ENCODE measurements at places on chromosomes 6 and 20. TPM values are rescaled to one million over a fixed set of nuclear protein-coding genes. Genes with fewer than 3 reads are reported as not detected.

- DNase-seq: no peak
These were observed 80.7 kb downstream of the RREB1 start for GRCh38 chr6:7188492-7188891.

DNA sequence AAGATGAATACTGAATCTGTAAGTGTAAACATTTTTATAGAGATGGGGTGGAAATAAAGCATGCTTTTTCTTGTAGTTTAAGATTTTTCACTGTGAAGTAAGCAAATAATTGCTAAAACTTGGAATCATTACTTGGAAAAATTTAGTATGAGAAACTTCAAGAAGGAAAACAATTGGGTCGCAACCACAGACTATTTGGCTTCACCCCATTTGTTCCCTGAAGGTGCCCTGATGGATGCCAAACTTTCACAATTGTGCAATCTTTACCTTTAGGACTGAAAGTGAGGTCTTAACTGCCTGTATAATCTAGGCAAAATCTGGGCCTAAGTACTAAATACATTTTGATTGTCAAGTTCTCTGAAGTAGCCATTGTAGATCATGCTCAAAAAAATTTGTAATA, 330.1 kb downstream of the HDGFL1 start:
- DNase-seq: no peak

GRCh38 chr6:5395719-5396118, 134.4 kb downstream of the FARS2 start:
- no peak for DNase-seq

DNA sequence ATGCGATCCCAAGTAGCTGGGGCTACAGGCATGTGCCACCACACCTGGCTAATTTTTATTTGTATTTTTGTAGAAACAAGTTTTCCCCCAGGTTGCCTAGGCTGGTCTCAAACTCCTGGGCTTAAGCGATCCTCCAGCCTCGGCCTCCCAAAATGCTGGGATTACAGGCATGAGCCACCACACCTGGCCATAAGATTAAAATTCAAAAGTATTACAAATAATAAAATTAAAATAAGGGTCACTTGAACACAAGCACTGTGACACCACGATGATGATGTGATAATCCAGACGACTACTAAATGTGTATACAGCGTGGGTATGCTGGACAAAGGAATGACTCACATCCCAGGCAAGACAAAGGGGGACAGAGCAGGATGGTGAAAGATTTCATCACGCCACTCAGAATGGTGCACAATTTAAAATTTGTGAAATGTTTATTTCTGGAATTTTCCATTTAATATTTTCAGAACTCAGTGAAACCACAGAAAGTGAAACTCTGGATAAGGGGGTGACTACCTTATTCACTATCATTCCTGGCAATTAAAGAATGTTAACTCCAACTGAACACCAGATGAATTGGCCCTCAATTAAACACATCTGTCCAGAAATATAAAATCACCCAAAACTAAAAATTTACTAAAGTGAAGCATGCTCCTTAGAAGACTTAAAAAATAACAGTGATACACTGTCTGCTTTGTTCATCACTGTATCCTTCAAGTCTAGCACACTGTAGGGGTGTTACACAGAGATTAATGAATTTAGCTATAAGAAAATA, 13.1 kb downstream of the B4GALT5 start:
- no peak for DNase-seq

DNA sequence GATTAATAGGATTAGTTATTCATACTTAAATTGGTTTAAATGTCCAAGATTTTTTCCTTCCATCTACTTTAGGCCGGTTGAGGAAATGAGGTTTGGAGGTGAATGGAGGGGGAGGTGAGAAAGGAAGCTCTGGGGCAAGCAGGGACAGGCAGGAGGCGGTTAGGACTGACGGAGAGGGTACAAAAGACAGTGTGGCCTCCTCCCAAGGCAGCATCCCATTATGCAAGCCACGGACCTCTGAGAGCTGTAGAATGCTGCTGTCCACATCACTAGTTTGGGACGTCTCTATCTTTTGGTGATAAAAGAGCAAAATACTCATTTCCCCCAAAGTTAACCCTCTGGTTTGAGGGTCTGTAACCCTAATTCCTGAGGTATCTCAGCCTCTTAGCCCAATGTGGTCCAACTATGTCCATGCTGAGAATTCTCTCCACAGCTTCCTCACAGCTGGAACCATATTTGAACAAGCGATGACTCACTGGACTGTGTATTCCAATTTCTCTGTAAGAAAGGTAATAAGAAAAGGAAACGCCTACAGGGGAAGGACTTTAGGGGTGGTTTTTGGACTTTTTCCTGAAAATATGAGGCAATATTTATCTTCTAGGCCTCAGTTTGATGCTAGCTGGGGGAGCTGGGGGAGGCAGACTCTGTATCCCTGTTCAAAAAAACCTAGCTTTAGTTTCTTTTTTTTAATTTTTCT, 172.2 kb downstream of the TFAP2B start:
- no peak for DNase-seq

DNA sequence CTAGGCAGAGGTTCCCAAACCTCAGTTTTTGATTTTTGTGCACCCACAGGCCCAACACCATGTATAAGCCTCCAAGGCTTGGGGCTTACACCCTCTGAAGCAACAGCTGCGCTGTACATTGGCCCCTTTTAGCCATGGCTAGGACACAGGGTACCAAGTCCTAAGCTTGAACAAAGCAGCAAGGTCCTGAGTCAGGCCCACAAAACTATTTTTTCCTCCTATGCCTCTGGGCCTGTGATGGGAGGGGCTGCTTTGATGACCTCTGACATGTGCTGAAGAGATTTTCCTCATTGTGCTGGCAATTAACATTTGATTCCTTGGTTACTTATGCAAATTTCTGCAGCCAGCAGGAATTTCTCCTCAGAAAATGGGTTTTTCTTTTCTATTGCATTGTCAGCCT, 262.2 kb upstream of the CEP162 start:
- DNase-seq: no peak

DNA sequence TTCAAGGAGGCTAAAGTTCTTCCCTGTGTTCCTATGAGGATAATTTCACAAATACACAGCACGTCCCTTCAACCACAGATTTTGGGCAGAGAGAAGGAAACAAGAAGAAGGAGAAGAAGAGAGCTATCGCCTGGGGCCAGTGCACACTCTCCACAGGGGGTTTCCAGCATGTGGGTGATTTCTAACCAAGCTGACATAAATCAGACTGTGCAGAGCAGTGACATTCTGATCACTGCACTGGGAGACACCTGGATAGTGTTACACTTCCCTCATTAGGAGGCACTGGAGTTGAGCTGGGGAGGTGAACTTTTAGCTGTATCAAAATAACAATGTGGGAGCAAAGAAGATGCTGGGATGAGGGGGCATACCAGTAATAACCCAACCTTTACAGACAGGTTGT, 71.8 kb upstream of the CENPW start:
- no peak for DNase-seq

DNA sequence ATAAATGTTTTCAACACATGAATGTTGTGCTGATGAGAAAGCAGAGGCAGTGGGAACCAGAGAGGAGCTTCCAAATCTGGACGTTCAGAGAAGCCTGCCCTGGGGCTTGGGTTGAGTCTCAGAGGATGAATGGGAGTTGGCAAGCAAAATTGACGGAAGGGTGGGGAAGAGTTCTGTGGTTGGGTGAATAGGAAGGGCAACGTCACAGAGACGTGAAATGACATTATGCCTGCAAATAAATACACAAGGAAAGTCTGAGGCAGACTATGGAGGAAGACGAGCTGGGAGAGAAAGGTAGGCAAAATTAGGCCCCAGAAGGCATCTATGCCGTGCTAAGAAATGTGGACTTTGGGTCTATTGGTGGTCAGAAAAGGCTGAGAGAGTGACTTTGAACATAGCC, 25.2 kb upstream of the SGK1 start:
- no peak for DNase-seq

- DNase-seq: no peak
These were observed 8.5 kb upstream of the PDYN start for GRCh38 chr20:2002365-2002764.

DNA sequence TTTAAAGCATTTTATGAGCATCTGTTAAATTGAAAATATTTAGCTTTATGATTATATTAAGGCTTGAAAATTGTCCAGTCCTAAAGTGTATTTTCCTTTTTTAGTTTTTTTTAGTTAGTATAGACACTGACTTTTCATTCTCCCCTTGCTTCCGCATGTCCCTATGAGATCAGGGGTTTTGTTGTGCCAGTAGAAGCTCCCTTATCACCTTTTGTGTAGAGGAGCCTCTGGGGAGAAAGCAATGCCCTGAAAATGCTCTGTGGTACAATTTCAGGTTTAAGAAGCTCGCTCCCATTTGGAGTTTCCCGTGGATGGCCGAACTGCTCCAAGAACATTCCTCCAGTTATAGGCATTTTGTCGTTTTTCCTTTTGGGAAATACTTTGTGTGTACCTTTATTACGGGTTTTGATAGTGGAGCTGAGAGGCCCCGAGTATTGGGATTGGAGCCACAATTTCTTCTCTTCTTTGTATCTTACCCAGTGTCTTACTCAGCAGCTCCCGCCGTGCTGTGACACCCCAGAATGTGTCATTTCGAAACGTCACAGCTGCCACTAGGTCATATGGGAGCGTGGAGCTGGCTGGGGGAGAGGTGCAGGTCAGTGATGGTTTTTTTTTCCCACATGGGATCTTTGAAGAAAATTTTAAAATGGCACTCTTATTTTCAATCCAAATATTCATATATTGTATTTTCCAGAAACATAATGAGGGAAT, 49.9 kb downstream of the RPRD1B start:
- no peak for DNase-seq

DNA sequence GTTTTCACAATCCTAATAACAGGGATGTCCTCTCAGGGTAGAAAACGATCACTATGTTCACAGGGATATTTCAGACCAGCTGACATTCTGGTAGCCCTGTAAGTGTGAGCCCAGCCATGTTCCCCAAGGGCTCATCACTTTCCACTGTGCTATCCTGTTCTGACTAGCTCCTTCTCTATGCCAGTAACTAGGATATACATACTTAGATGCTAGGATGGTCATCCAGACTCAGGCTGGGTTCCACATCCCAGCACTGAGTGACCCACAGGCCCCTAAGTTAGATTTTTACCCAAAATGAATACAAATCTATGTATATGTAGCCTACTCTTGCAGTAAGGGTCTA, 83.0 kb downstream of the CD164 start:
- DNase-seq: no peak

GRCh38 chr20:61252601-61253263, 671 bp downstream of the CDH4 start:
- no peak for DNase-seq

DNA sequence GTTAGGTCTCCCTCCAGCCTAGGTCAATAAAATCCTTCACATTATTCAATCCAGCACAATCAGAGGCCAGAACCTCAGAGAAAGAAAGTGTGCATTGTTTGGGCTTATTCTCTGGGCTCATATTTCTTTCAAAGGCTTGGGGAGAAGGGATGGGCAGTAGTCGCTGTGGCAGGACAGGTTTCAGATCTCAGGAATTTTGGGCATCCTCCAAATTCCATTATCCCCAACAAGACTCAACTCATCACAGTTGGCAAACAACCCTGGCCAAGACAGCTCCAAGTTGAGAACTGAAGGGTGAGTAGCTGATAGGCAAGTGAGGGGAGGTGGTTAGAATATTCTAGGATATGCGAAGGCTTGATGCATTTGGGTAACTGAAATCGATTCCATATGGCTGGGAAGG, 27.2 kb upstream of the CHD6 start:
- DNase-seq: no peak

- no peak for DNase-seq
These were observed 5.1 kb upstream of the EPHA7 start for GRCh38 chr6:93424303-93425064.

DNA sequence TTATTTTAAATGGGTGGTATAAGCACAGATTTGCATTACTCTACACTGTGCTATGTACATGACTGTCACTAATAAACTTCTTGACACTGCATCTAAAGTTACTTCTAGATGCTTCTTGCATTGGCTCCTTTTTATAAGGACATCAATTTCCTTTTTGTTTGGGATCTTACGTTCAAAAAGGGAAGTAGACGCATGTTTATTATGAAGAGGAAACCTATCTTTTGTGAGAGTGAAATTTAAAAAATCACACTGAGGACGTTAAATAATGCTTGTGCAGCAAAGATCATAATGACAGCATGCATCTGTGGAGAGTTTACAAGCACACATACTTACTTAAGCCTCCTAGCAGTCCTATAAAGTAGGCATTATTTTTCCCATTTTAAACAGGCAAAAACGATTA, 479.5 kb downstream of the CD83 start:
- DNase-seq: no peak

DNA sequence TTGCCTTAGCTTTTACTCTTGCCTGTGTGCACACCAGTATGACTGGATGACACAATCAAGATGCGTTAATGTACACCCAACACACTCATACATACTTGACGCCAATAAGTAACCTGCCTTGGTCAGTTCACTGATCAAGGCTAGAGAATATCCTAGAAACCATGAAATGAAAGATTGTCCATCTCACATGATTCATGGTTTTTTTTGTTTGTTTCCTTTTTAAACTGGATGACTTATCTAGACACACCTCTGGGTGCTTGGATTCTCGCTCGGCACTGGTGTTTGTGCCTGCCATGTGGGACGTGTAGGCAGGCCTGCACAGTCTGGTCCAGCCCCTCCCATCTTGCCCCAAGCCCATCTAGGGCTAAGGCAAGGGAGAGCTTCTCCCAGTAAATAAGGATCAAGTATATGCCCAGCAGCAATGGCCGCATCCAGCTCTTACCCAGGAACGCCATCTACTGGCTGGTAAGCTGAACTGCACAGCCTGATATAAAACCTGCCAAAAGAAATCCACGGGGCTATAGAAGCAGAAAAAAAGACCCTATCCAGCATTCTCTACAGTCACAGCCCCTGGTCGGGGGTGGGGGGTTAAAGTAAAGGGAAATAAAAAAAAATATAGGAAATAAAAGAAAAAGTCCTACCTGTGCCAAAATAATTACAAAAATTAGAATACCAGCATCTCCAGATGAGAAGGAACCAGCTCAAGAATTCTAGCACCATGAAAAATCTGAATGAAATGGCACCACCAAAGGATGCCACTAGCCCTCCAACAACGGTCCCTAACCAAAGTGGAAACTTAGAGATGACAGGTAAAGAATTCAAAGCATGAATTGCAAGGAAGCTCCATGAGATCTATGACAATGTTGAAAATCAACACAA, 73.3 kb downstream of the OTOR start:
- DNase-seq: no peak

The B3GALT4 gene
- total RNA-seq: 12.5 TPM

The AKAP7 gene
- 212 TPM for total RNA-seq

The TOP1 gene
- 26.2 TPM for total RNA-seq

The SYNCRIP gene
- 118 TPM for total RNA-seq

The PTGIS gene
- total RNA-seq: 10.8 TPM

The KCNK16 gene
- total RNA-seq: not detected

The TFAP2C gene
- total RNA-seq: 5.9 TPM
